ENCODE measurements at places on chromosomes 12 and 14.

DNA sequence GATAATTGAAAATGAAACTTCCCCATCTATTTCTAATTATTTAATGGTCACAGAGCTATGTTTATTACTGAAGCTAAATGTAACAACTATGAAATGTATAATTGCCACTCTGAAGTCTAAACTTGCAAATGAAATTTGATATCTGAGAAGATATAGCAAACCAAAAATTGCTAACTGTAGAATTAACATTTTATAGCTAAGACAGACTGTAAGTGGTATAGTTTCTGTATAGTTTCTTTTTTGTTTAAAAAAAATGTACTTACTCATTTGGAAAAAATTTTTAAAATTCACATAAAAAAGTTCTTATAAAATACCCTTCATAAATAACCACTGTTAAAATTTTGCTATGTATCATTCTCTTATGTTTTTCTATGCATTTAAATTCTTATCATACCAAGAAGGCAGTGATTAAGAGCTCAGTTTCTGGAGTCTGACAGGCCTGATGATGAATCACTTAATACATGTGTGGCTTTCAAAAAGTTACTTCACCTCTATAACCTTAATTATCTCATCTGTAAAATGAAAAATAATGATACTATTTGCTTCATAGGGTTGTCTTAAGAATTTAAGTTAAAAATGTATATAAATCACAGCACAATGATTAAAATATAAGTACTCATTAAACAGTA lies 214.7 kb upstream of the GARIN2 start:
- DNase-seq, result no peak

DNA sequence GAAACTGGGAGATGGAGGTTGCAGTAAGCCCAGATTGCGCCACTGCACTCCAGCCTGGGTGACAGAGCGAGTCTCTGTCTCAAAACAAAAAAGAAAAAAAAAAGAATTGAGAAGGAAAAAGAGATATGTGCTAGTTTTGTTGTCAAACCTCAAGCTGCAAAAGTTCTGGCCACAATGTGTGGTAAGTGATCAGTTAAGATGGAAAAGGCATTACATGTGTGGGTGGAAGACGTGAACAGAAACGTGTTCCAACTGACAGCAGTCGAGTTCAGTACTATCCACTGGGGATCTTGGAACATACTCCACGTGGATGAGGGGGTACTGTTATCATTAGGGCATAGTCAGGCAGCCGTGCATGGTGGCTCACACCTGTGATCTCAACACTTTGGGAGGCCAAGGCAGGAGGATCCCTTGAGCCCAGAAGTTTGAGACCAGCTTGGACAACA lies 17.3 kb downstream of the GPR68 start:
- DNase-seq, result no peak

- no peak for DNase-seq
These were observed 56.9 kb downstream of the HSP90AA1 start for GRCh38 chr14:102029956-102030355.

GRCh38 chr14:49953196-49953595 lies 60.3 kb downstream of the ARF6 start:
- DNase-seq, result no peak

DNA sequence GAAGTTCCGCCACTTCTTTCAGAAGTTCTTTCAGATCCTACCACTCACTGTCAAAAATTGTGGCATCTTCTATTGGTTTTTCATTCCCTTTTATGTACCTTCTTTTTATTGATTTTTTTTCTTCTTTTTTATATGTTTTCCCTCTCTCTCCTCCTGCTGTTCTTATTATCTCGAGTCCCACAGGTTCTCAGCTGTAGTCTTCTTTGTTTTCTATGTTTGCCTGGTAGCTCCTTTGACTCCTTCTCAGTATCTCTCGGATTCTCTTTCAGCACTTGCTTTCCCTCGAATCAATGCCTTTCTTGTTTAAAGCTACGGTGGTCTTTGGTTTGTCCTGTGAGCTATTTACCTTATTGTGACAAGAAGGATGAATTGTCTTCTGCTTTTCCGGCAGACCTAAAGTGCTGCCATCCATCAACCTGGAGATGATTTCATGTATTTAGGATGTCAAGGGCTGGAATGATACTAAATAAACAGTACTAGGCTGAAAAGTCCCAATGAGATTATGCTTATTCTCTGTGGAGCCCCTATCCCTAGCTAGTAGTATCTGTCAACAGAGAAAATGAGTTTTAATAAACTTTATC lies 541.7 kb downstream of the NOVA1 start:
- DNase-seq, result no peak

GRCh38 chr14:29906256-29906870 lies 21.3 kb downstream of the PRKD1 start:
- no peak for DNase-seq

Measured in stimulated activated CD4-positive, alpha-beta T cell treated with anti-CD3 and anti-CD28 coated beads, TNF-alpha, amount 100 ng/mL, for 4 hours (primary cell).